GM03348 (cell line): ENCODE measurements at places on chromosomes 1 and 21.

DNA sequence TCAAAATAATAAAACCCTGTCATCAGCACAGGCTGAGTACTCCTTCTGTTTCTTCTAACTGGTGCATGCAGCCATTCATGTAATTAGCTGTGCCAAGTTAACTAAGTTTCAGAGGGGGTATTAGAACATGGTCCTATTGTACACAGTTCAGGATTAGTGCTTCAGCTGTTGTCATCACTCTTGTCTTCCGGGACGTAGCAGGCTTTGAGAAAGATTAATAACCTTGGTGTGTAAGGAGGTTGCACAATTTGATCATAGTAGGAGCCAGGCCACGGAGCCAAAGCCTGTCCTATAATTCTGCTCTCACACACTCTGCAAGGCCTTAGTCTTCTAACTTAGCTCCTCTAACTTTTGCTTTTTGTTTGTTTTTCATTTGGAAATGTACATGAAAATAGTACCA lies 44.7 kb downstream of the PTGFRN start:
- no peak for DNase-seq

DNA sequence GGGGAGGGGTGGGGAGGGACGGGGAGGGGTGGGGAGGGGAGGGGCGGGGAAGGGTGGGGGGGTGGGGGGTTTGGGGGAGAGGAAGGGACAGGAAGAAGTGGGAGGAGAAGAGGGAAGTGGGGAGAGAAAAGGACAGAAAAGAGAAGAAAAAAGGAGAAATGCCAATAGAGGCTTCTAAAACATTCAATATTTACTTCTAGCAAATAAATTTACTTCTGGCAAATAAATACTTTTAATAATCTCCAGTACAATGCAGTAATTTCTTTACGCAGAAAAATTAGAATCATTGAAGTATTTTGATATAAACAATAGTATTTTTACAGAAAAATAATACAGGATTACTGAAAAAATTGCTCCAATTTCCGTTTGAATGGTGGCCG lies 9.4 kb upstream of the GPR161 start:
- no peak for DNase-seq

GRCh38 chr1:154351363-154352068 lies 26.2 kb downstream of the ATP8B2 start:
- DNase-seq: no peak

GRCh38 chr1:187129132-187129531 lies 300.4 kb downstream of the PLA2G4A start:
- DNase-seq: no peak

GRCh38 chr1:216222288-216222687 lies 201.0 kb downstream of the USH2A start:
- no peak for DNase-seq

- DNase-seq: peak; percentile 19
Observed at GRCh38 chr1:43388613-43389012, 987 bp downstream of the MED8 start.

GRCh38 chr1:179817789-179818188 lies 59.8 kb downstream of the TOR1AIP2 start:
- peak; percentile 74 for DNase-seq

DNA sequence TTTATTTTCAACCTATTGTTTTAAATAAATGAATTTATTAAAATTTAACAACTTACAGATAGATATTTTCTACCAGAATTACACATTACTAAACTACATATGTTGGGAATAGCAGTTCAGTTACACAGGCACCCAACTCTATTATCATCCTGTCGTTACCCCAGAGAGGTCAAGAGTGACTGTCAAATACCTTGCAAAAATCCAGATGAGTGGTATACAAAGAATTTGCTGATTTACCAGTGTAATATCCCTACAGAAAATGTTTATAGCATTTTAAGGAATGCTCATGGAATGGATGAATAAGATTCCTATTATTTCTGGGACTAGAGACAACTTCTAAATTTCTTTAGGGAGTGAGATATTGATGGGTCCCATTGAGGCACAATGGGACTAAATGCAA lies 300.7 kb upstream of the RGS18 start:
- DNase-seq: no peak

DNA sequence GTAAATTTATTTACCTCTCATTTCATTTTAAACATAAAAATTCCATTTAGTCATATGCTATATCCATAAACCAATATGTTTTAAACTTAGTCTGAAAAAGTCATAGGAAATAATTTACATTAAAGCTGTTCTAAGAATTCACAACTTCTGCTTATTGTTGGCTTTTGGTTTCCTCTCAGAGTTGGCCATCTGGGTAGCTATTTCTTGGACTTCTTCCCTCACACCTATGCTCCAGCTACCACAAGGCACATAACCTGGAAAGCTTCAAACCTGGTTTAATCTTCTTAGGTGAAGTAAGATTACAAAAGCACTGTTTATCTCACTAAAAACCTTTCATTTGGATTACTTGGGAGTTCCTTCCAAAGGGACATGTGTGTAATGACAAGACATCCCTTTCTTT lies 29.8 kb downstream of the RBM11 start:
- no peak for DNase-seq

- DNase-seq: no peak
Observed at GRCh38 chr1:100023482-100023881, 53.7 kb downstream of the SLC35A3 start.

DNA sequence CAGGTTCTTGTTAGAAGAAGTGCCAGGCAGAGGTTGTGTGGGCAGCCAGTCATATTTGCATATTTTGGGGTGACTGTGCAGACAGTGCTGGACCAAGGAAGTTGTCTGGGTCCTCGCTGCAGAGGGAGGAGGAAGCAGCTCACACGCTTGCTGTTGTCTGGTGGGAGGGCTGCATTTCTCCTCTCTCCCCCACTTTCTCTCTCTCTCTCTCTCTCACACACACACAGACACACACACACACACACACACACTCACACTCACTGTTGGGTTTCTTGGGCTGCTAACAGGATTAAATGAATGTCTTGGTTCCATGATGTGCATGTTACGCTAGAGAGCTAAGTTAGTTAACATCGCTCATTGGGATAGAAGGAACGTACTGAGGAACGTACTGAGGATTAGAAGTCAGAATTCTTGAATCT lies 72.9 kb downstream of the AGPAT3 start:
- DNase-seq: no peak

DNA sequence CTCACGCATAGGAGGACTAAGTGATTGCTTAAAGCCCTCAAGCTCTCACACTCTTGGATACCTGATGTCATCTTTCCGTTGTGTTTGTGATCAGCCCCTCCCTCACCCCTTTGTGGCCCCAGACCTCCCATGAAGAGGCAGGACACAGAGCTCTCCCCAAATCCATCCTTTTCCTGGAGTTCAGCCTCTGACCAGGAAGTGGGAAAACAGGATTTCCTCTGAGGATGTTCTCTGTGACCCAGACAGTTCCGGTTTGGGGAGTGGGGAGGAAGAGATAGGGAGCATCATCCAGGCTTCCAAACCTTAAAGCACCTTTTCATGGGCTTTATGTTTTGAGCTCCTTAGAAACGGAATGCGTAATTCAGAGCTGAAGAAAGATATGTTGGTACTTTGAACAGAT lies 11.9 kb upstream of the TAL1 start:
- DNase-seq: no peak

GRCh38 chr1:111749628-111750027 lies 6.1 kb upstream of the DDX20 start:
- no peak for DNase-seq

GRCh38 chr1:105865546-105865945 lies 1190.9 kb upstream of the PRMT6 start:
- no peak for DNase-seq

DNA sequence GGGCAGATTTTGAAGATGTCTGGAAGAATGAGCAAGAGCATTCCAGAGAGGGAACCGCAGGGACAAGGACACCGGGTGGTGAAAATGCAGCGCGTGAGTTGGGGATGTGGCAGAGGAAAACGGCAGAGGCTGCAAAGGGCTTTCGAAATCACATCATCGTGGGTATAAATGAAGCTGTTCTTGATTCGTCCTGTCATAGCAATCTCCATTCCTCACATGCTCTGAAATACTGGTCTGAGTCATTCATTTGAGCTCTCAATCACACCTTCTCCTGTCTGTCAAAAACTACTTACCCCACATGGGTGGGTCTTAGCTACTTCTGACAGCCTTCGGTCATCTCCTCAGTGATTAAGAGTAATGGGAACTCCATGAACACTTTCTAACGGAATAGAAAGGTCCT lies 81.5 kb downstream of the ERG start:
- no peak for DNase-seq

GRCh38 chr1:59565611-59566410 lies 248.9 kb upstream of the HOOK1 start:
- peak; percentile 72 for DNase-seq

DNA sequence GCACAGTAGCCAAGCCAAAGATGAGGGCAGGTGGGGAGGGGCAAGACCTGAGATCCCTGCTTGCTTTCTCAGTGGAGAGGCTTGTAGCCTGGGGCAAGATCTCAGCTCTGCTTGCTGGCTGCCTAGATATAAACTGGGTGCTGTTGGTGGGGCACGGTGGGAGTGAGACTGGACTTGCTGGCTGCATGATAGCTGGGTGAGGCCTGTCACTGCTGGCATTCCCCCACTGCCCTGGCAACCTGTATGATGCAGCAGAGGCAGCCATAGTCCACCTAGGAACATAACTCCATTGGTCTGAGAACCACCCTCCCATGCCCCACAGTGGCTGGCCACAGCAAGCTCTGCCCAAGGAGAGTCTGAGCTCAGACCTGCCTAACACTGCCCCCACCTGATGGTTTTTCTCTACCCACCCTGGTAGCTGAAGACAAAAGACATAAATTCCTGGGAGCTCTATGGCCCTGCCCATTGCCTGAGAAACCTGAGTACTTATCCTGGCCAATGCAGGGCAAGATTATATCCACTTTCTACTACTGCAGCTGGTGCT lies 261.9 kb upstream of the DEPDC1 start:
- no peak for DNase-seq

DNA sequence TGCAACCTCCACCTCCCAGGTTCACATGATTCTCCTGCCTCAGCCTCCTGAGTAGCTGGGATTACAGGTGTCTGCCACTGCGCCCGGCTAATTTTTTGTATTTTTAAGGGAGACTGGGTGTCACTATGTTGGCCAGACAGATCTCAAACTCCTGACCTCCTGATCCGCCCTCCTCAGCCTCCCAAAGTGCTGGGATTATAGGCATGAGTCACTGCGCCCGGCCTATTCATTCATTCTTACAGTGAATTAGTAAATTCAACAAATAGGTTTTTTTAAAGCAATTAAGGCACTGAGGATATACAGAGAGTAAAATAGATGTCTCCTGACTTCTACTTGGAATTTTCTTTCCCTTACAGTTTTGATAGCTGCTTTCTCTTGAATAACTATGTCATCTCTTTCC lies 43.5 kb downstream of the CDC42 start:
- no peak for DNase-seq

DNA sequence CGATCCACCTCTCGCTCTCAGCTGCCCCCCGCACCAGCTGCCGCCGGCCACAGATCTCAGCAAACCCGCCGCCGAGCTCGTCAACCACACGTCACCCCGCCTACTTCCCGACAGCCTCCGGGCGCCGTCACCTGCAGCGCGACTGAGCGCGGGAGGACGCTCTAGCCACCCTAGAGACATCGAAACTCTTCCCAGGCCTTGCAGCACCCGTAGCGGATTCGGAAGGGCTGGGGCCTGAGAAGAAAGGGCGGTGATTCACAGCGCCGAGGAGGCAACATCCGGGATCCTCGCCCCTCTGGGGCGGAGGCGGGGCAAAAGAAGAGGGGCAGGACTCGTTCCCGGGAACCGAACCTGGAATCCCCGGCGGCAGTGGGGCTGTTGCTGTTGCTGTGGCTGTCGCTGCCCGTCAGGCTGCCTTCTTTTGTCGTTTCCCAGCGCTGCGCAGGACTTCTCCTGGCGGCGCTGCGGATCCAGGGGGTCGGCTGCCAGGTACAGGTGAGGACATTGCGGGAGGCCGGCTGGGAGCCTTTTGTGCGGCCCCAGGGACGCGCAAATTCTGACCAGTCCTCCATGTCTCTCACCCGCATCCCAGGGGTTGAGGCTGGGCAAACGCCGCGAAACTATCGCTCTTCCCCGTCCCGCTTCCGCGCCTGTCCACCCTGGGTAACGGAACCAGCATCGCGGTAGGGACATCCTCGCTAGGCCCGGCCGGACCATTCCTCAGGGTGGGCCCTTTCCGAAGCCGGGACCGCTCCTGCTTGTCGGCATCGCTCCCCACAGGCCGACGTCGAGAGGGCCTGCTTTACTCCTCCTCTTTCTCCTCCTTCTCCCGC lies at the start of the genes RO60 and UCHL5:
Gene RO60 (plus strand): TSS at position 331 of the 833 bp plus-strand sequence. CDS start 9,443 bp downstream, outside the sequence.
Gene UCHL5 (minus strand): TSS at position 79 of the 833 bp plus-strand sequence. CDS start 100 bp downstream, outside the sequence.
- DNase-seq: peak; percentile 95

DNA sequence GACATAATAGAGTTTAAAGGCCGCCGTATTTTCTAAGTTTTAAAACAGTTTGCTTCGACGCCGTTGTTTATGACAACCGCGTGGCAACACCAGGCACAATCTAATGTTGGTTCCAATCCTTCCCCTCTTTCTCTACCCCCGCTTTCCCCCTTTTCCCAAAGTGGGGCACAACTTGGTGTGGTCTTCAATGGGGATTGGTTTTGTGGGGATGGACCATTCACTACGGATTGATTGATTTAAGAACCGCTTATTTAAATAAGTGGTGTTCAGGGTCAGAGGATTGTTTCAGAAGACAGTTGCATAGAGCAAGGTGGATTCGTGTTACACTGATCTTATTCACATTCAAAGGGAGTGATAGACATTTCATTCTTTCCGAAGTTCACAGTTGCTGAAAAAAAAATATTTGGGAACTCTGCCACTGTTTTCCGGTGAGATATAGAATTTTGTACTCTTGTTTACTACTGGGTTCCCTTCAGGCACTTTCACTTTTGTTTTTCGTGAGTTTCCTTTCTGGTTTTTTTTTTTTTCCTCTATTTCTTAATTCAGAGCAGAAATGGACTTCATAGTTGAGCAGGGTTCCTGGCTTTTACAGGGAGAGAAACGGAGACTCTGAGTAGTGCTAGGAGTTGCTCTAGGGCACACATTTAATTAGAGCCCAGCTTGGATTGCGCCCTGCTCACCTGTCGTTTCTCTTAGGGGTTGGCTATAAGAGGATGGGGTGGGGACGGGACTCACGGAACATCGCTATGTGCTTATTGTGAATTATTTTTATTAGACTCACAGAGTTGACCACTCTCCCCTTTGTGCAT lies 79.6 kb upstream of the AK4 start:
- DNase-seq: peak; percentile 26

DNA sequence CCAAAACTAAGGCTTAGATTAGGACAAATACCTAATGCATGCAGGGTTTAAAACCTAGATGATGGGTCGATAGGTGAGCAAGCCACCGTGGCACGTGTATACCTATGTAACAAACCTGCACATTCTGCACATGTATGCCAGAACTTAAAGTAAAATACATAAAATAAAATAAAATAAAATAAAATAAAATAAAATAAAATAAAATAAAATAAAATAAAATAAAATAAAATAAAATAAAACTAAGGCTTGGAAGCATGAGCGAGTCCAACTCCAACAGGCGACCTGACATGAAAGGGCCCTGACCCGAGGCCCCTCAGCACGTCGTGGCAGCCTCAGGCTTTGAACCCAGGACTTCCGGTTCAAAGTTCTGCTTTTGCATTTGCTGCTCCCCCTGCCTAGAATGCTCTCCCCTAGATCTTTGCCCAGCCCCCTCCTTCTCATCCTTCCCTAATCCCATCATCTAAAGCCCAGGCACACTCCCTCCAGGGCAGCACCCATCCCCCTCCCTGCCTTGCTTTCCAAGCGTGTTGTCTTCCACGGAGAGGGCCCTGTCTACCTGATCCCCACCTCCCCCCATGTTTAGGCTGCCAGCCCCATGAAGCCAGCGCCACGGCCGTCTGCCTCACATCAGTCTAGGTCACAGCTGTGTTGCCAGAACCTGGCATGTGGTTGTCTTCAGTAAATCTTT lies 64.3 kb downstream of the TAS1R2 start:
- no peak for DNase-seq
